ENCODE measurements at places on chromosomes 12 and 14.

DNA sequence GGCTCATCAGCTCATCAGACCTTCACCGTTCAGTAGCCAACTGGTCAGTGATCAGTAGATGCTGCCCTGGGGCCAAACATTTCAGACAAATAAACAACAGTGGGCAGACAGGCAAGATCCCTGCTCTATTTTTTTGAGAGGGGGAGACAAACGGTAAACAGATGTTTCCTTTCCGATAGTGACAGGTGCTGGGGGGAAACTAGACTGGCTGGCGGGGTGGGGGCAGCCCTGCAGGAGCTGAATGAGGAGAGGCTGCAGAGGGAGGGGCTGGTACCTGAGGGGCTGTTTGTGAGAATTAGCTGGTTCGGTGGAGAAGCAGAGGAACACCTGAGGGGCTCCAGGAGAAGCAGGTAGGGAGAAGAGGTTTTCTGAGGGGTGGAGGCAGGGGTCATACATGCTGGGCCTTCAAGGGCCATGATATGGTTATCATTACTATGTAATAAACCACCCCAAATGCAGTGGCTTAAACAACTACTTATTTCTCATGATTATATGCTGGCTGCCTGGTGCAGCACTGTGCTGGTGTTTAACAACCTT, 8.2 kb upstream of the GOLGA3 start:
- no peak for DNase-seq

GRCh38 chr12:92912052-92912451, 17.0 kb downstream of the EEA1 start:
- peak; percentile 98 for DNase-seq

DNA sequence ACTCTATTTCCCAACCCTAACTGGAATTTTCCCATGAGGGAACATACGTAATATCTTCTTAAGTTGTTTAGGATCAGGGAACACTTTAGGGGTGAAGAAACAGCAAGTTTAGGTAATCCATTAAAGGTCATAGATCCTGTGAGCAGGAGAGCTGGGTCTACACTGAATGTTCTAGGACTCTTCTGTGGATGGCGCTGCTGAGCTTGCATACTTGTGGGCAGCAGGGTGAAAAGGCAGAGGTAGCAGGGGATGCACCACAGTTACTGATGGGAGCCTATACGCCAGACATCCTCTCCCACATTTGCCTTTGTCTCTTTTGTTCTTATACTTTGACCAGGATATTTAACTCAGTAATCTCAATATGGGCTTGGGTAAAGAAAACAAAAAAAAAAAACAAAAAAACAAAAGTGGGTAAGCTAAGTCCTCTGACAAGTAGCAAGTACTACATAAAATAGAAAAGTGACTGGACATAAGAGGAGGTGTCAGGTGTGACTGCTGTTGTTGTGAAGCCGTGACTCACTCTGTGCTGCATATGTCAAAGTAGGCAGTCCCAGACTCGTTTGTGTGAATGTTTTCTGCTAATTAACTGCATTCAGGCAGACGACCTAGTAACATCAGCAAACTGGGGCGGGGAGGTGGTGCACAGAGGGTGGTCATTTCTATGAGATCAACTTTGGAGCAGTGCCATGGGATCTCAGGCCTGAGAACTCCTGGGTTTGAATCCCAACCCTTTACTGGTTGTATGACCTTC, 31.6 kb downstream of the NEUROD4 start:
- no peak for DNase-seq

DNA sequence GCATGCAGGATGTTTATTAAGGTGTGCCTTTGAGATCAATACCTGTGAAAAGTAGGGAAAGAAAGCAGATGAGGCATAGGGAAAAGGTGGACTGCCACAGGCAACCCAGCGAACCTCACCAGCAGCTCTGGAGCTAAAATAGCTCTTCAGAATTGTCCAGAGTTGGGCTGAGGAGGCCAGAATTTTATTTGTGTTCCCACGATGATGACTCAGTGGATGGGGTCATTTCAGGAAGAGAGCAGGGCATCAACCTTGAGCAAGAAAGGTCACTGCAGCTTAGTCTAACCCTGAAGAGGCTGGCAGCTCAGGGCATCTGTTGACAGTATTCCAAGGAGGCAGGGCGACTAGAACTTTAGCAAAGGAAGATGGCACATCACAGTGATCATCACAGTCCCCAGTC, 696.1 kb downstream of the DIO2 start:
- DNase-seq: no peak

- DNase-seq: no peak
These were observed 78.4 kb downstream of the NRXN3 start for GRCh38 chr14:78248501-78249090.

GRCh38 chr12:27524839-27525753, 1.1 kb downstream of the PPFIBP1 start:
- DNase-seq: peak; percentile 27

DNA sequence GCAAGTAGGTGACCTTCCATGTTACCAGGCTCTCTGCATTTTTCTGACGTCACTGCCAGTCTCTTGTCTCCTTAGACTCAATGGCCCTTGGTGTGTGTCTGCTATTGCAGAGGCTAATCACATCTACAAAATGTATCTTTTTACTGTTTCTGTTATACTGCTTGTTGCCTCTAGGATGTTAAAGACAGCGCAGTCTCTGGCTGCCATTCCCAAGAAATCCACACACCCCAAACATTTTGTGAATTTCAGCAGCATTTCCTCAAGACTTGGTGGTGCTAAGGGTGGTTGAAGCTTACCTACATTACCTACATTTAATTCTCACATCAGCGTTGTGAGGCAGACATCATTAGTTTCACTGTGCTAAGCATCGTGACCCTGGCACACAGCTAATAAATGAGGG, 87.2 kb downstream of the C12orf75 start:
- no peak for DNase-seq

DNA sequence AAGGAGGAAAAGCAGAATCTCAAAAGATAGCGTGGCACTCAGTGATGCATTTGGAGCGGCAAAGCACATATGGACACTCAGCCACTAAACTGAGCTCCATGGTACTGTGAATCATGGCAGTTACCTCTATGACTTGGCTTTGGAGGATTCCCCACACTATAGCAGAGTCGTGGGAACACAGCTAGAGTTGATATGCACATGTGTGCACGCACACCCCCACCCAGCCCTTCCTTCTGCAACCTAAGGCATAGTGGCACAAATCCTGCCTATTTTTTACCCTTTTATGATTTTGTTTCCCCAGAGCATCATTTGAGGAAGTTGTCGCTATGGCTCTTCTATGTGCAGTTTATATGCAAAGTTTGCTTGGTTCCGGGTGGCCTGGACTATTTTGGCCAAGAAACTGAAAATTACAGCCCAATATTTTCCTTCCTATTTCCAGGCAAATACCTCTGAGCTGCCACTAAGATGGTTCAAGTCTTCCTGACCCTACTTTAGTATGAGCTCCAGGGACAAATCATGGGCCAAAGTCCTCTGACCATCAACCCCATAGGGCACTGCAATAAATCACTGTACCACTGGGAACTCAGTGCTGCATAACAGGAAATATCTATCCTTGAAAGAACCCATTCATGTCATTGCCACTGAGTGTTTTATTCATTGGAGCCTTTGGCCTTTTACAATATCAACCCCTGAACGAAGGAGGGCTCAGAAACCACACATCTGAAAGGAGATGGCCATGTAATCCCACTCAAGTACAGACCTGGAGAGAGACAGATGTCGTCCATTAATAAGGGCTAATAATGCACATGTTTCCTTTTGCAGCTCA, 177.5 kb downstream of the EGLN3 start:
- DNase-seq: no peak

- no peak for DNase-seq
These were observed 349.0 kb downstream of the GLT1D1 start for GRCh38 chr12:129202109-129202814.

- DNase-seq: no peak
These were observed 71.2 kb downstream of the NINJ2 start for GRCh38 chr12:592024-592505.

GRCh38 chr12:96495155-96495554, 5.8 kb downstream of the CFAP54 start:
- no peak for DNase-seq

DNA sequence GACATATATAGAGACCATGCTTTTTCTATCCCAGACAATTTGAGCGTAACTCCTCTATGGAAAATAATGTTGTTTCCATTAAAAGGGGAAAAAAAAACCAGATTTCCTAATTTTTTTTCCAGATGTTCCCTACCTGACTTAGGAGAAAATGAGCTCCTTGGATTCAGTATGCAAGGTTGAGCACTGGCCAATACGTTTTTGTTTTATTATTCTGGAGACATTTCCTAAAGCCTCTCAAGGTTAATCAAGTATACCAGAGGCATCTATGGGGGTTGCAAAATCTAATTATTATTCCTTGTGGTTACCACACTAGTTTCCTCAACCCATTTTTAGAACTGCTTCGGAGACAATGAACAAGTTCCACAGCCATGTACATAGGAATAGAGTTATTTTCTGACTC, 291.3 kb downstream of the SLC16A7 start:
- no peak for DNase-seq

DNA sequence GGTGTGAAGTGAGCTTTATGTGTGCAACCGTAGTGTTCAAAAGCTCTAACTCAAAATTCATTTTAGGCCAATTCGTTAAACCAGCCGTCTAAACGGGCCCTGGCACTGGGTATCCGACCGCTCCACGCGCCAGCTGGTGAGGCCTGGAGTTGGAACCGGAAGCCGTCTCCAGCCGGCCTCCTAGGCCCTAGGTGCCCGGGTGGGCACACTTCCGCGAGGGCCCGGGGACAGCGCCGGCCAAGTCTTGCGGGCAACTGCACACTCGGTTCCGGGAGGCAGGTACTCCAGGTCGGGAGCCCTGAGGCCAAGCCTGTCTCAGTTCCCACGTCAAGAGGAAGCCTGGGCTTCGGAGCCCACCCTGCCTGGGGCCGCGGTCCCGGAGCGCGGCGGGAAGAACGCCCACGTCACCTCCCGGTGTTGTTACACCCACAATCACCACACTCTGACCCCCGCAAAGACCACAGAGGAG, 16.2 kb downstream of the OTX2 start:
- no peak for DNase-seq

- DNase-seq: no peak
These were observed 23.4 kb upstream of the ATXN7L3B start for GRCh38 chr12:74514098-74514872.

DNA sequence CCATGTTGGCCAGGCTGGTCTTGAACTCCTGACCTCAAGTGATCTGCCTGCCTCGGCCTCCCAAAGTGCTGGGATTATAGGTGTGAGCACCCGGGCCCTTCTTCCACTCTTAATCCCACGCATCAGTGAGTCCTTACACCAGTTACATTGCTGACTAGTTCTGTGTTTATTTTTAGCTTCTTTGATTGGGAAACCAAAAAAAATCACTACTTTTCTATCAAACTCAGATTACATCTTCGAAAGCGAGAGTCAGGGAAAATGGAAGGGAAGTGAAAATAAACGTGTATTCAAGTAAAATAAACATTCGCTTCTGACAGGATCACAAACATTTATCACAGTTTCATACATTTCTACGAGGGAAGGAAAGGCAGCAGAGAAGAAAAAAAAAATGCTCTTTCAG, 32.2 kb downstream of the FGD6 start:
- DNase-seq: no peak

DNA sequence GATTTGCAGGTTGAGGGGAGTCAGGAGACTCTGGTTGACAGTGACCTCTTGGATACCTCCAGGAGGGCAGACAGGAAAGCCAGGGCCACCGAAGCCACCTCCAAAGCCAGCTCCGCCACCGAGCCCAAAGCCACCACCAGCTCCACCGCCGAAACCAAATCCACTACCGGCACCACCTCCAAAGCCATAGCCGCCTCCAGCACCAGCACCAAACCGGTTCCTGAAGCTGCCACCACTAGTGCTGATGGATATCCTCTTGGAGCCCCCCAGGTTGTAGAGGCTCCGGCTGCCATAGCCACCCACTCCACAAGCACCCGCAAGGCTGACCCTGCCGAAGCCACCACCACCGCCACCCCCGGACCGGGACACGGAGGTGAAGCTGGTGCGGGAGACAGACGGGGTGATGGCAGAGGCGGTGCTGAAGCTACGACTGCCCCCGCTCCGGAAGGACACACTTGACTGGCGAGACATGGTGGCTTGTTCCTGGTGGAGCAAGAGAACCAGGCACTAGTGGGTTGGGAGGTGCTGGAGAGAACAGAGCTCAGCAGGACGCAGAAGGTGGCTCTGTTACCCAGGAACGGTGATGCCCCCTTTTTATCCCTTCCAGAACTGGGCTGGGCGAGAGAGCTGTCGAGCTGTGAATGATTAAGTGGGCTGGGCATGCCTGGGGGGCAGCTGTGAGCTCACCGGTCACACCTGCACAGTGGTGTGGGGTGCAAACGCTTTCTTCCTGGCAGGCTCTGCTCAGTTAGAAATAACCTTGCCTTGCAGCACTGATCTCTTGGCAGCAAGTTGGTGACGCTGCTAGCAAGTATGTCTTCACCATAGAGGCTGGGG, at the start of gene KRT5:
KRT5 (minus strand) TSS at position 569 of the 837 bp plus-strand sequence; CDS start at position 471, 98 bp downstream.
- peak; percentile 97 for DNase-seq

GRCh38 chr12:28409892-28410291, 219.6 kb downstream of the CCDC91 start:
- peak; percentile 0 for DNase-seq

DNA sequence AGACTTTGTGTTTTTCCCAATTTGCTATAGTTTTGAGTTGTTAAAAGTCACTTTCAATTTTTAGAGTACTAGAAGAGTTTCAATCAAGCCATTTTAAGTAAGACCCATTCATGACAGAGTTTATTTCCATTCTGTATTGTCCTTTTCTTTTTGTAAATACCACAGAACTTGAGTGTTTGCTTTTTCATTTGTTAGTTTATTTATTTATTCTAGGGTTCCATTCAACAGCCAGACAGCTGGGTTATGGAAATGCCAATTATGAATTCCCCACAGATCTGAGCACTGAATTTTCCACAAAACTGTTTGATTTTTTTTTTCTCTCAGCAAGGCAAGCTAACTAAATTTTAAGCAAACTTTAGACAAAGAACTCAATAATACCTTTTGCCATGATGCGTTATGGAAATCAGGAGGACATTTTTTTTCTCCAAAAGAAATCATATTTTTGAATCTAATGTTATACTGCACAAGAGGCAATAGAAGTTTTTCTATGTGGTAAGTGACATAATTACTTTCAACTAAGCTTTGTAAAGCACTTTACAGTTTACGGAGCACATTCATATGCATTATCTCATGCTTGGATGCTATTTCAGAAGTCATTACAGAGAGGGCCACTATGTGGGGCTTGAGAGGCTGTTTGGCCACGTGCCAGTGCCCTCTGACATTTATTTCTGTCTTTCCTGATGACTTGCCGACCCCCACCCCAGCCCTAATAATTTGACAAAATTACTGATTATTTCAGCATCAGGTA, 181.5 kb downstream of the VRK1 start:
- DNase-seq: no peak

GRCh38 chr12:101763246-101763931, 24.1 kb upstream of the SYCP3 start:
- DNase-seq: no peak

DNA sequence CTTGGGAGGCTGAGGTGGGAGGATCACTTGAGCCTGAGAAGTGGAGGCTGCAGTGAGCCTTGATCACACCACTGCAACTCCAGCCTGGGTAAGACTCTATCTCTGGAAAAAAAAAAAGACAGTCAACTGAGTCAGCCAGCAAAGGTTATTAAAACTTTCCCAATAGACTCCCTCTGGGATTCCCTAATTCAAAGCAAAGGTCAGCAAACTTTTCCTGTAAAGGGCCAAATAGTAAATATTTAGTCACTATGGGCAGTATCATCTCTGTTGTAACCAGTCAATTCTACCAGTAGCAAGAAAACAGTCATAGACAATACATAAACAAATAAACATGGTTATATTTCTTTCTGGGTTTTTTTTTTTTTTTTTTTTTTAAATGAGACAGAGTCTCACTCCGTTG, 122.5 kb downstream of the IPO8 start:
- DNase-seq: no peak

- DNase-seq: no peak
These were observed 331 bp downstream of the NCKAP1L start for GRCh38 chr12:54497883-54498282.

GRCh38 chr14:92615451-92615850, 101.9 kb downstream of the RIN3 start:
- no peak for DNase-seq

Data from epithelial cell of prostate (primary cell).